ENCODE measurements at places on chromosomes 12 and 14.

GRCh38 chr12:11686120-11686519, 36.6 kb downstream of the ETV6 start:
- no peak for DNase-seq

GRCh38 chr12:108685469-108686260, 45.7 kb downstream of the CORO1C start:
- no peak for DNase-seq

DNA sequence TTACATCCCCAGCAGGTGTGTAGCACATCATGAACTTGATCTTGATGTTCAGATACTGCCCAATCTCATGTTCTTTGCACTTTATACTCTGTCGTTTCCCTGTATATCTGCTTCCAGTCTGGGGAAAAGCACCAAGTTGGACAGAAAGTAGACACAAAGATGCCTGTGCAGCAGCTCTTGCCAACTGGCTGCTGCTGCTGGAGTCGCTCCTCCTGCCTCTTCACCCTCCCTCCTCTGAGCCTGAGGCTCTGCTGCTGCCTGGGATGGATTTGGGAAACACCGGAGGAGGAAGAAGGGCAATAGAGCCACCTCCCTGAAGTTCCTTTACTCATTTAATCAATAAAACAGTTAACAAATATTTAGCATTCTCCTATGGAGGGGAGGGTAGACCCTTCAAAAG, 32.4 kb downstream of the ADCK1 start:
- DNase-seq = no peak

GRCh38 chr14:82075566-82075965, 541.9 kb upstream of the SEL1L start:
- DNase-seq = peak; percentile 3

- no peak for DNase-seq
Observed at GRCh38 chr12:131250028-131250950, 296.6 kb downstream of the ADGRD1 start.

DNA sequence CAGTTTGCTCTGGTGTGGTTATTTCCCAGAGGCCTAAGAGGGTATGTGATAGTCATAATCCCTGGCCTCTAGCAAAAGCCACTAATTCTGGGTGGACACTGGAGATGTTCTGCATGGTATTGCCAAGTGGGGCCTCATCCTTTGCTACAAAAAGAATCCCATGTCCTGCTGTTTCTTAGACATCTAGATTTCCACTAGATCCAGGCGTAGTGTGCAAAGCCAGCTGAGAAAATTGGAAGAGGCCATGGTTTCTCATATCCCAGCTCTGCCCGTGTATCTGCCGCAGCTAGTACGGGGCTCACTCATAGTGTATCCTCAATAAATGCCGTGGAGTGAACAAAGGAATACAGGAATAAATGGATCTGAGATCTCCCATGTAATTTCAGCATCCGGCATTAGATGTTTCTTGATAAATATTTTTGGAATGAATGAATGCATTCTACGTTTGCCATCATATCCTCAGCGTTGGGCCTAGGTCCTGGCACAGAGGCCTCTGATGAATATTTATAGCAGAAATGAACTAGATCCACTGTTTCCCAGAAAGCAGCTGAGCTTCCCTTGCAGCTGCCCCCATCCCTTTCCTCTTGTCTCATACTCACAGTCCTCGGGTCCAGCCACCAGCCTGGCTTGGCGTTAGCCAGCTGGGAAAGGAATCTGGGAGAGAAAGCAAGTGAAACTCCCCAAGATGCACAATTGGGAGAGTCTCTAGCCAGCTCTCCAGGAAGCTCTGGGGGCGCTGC, 76.3 kb upstream of the NOS1 start:
- no peak for DNase-seq

GRCh38 chr14:76921088-76921399, 94.8 kb downstream of the LRRC74A start:
- no peak for DNase-seq

GRCh38 chr12:57841445-57841844, 5.1 kb downstream of the CTDSP2 start:
- DNase-seq = no peak

DNA sequence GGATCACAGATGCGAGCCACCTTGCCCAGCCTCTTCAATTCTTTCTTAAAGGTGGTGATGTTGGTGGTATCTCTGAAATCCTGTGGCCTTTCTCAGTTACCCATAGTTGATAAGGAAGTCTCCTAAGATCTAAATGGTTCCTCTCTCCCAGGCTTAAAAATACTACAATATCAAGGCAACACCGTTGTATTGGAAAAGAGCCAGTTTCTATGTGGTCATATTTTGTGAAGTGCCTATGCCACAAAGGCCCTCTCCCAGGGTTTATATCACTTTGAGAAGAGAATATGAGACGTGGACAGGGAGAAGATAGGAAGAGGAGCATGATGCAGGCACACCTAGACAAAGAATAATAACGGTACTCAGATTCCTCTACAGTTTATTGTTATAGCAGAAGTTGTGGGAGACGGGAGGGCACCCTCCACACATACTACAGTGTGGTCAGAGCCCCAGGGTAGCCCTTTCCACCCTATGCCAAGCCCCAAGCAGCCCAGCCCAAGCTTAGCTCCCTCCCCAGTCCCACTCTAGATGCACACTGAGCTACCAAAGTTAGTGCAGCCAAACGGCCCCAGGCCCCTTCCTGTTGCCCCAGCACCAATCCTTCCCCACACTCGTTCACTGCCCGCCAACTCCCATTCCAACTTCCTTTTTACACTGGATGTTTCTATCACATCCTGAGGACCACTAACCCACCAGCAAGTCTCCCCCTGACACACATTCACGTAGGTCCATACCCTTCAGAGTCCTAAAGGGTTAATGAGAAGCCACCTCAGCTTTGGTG, 8.3 kb downstream of the NDRG2 start:
- no peak for DNase-seq

DNA sequence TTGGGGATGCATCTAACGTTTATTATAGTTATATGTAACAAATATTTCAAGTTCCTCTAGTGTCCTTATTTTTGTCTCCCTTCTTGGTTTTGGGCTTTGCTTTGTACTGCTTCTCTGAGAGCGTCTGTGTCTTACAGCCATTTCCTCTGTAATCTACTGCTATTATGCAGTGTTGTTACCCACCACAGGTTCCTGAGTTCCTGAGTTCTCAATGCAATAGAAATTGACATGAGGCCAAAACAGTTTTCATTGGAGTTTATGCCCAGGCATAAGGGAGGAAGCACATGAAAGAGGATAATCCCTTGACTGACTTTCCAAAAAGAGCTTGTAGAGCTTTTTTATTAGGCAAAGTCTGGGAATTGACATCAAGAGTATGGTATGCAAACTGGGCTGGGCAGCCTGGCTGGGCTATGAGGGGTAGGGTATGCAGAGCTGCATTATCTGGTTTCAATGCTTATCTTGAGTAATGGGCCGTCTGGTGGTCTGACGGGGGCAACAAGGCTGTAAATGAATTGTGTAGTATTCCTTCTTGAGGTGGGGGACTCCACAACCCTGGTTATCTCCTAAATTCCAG, 722.5 kb upstream of the ATXN7L3B start:
- DNase-seq = no peak

- DNase-seq = no peak
Observed at GRCh38 chr12:46494424-46494823, 121.9 kb upstream of the SLC38A2 start.

DNA sequence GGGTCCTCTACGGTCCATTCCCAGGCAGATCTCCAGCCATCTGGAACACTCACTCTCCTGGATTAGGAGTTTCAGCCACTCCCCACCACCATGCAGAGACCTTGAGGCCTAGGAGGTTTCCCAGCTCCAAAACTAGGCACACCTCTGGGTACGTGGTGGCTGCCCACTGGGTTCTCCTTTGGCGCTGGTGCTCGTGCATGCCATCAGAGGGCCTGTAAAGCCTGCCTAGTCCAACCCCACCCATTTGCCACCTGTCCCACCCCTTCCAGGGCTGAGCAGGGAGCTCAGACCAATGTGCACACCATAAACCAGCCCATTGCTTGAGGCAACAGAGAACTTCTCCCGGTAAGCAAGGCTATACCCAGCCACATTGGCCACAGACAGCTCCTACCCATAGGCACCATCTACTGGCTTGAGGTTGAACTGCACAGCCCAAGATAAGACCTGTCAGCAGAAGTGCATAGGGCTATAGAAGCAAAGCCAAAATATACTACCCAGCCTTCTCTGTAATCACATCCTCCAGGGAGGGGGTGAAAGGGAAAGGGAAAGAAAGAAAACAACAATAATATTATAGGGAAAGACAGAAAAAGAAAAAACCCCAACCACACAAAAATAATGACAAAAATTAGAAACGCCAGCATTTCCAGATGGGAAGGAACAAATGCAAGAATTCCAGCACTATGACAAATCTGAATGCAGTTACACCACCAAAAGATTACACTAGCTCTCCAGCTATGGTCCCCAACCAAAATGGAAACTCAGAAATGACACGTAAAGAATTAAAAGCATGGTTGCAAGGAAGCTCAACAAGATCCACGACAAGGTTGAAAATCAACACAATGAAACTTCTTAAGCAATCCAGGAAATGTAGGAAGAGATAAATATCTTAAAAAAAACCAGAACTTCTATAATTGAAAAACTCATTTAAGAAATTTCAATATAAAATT, 111.9 kb upstream of the CCDC175 start:
- DNase-seq = peak; percentile 17

DNA sequence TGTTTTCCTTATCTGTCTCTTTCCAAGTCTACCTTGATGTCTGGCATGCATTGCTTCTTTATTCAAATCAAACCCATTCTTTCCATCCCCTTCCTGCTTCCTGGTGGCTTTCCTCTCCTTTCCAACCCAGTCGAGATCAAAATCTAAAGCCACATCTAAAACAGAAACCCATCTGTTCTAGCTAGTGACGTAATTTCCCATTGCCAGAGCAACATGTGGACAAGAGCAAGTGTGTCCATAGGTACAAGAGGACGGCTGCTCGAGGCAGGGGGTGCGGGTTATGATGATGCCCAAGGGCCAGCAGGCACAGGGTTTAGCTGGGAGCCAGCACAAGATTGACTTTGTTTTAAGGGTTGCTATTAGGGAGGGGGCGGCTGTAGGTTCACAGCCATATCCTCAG, 7.0 kb downstream of the KRT80 start:
- DNase-seq = no peak

DNA sequence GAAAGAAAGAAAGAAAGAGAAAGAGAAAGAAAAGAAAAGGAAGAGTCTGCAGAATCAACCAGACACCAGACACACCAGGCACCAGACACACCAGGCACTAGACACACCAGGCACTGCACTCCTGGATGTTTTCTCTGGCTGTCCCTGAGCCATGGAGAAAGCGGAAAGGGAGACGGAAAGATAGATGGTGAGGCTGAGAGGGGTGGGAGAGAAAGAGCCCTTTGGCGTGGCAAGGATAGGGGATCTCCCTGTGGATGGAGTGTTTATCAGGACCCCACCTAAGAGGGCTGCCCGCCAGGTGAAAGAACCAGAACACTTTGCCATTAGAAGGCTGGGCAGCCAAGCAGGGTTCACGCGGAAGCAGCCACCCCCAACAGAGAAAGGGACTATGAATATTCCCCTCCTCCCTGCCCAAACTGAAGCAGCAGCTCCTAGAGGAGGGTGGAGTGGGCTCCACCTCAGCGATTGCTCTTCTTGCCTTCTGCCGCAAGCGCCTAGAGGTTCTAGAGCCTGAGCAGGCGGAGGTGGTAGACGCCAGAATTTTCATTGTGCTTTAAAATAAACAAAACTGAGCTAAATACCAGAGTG, 13.4 kb downstream of the ST8SIA1 start:
- no peak for DNase-seq

DNA sequence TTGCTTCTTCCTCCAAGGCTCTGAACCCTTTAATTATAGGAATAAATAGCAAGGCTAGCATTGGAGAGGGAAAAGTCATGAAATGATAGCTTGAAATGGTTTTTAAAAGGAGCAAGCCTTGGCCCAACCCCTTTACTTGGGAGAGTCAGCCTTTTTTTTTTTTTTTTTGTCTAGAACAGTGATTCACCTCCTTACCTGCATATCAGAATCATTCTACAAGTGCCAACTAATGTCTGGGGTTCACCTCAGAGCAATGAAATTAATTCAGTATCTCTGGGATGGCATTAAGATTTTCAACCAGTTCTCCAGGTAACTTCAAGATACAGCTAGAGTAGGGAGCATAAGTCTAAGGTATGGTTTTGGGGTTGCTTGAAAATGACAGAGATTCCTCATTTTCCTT, 41.3 kb upstream of the TMTC2 start:
- DNase-seq = no peak

GRCh38 chr14:73943083-73943482, 6.8 kb downstream of the FAM161B start:
- DNase-seq = no peak

GRCh38 chr12:131699434-131699833, 11.5 kb upstream of the SFSWAP start:
- DNase-seq = no peak

DNA sequence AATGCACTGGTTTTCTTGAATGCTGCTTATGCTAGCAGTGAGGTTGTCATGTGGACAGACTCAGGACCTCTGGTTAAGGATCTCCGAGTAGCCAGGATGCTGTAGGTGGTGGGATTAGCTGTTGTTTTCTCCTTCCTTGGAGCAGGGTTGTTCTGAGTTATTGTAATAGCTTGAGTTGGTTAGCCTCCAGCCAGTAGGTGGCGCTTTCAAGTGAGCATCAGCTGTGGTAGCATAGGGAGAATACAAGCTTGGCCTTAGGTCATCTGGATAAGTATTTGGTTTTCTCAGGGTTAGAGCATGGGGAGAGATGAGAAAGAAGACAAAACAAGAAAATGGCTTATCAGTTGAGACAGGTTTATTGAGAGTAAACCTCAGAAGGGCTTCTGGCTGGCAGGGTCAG, 299.7 kb upstream of the FBXO33 start:
- peak; percentile 10 for DNase-seq

DNA sequence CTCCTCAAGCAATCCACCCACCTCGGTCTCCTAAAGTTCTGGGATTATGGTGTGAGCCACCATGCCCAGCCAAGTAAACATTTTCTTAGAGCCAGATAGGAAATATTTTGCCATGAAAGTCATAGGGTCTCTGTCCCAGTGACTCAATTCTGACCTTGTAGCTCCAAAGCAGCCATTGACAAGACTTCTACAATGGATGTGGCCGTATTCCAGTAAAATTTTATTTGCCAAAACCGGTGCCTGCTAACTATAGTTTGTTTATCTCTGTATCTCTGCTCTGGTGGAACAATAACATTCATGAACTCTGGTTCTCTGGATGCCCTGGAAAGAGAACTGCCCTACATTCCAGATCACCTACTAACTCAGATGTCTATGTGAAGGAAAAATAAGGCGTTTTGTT, 54.6 kb upstream of the USP44 start:
- no peak for DNase-seq

DNA sequence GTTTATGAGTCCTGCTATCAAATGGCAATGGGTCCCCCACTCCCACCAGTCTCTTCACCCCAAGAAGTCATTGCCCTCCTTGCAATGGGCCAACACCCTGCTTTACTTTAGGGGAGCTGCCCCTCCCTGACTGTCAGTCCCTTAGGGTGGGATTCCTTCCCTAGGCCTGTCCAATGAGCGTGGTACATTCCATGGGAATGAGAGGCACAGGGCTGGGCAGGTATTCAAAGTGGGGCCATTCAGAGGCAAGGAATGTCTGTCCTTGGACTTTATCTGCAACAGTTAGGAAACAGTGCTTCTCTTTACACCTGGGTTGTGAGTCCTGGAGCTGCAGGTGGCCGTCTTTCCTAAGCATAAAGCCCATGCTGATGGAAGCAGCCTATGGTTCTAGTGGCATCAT, 40.8 kb downstream of the TMEM132C start:
- no peak for DNase-seq

- DNase-seq = no peak
Observed at GRCh38 chr12:122403831-122404230, 18.6 kb downstream of the CLIP1 start.

GRCh38 chr12:95551305-95551704, at the start of gene USP44:
TSS of gene USP44 (minus strand) at chr12:95551476. CDS start at chr12:95534256, 17,220 bp downstream.
- peak; percentile 32 for DNase-seq

All from activated naive CD8-positive, alpha-beta T cell treated with anti-CD3 and anti-CD28 coated beads, Interleukin-2, amount 50 U/mL, for 24 hours (primary cell).